ENCODE measurements at places on chromosomes 2 and 18.
A peak's percentile ranks its signal among the peaks of the same experiment; 100 is the strongest.

GRCh38 chr2:95359501-95359930 is 43.0 kb upstream of the FAHD2A start:
- no peak for DNase-seq

DNA sequence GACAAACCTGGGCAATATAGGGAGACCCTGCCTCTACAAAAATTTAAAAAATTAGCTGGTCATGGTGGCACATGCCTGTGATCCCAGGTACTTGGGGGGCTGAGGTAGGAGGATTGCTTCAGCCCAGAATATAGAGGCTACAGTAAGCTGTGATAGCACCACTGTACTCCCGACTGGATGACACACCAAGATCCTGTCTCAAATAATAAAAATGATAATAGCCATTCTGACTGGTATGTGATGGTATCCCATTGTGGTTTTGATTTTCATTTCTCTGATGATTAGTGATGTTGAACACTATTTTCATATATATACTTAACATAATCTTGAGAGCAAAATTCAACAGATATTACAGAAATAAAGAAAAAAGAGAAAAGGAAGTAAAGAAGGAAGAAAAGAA is 1491.0 kb upstream of the PIK3C3 start:
- DNase-seq, result no peak

DNA sequence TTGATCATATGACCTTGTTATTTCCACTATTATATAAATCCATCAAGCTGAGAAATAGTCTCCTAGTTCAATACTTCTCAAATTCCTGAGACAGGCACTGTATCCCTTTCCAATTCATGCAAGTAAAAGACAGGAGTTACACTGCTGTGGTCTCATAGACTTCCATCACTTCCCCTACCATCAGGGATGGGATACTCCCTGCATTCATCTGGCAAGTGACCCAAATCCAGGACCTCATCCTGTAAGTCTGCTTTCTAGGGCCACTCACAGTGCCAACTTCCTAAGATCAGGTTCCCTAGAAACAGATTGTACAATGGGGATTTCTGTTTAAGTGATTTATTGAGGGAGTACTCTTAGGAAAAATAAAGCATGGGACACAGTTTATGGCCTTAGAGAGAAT is 424.0 kb upstream of the CDH7 start:
- DNase-seq, result no peak

- no peak for DNase-seq
These were observed 32.1 kb downstream of the HJURP start for GRCh38 chr2:233822101-233822771.

- DNase-seq, result no peak
These were observed 535.7 kb upstream of the SLC39A10 start for GRCh38 chr2:195121341-195121740.

DNA sequence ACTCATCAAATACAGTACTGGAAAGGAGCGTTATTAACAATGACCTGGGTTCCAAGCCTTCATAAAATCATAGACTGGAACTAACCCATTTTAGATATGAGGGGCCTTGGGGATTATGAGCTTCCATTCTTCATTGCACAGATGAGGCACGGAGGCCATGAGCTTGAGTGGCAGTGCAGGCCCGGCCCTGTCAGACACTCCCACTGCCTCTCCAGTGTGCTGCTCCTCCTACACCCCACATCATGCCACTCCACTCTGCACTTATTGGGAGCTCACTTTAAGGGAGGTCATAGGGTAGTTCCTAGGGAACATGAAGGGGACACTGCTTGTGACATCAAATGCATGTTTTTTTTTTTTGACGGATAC is 77.9 kb downstream of the TSN start:
- DNase-seq, result no peak

DNA sequence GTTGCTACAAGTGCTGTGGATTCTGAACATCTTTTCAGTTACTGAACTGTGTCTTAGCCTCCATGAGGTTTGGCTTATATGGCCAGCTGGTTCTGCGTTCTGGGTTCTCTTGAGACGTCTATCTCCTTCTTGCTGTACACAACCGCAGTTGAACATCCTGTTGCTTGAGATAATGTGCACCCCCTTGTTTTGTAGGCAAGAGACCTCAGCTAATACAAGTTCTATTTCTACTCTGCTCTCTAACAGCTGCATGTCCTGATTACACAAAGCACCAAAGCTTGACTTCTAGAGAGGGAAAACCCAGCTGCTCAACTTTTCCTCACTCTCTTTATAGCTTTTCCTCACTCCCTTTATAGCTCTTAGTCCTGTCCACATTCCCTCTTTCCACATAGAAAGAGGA is 176.0 kb downstream of the LTBP1 start:
- no peak for DNase-seq

GRCh38 chr18:48321121-48321520 is 88.1 kb downstream of the ZBTB7C start:
- no peak for DNase-seq

DNA sequence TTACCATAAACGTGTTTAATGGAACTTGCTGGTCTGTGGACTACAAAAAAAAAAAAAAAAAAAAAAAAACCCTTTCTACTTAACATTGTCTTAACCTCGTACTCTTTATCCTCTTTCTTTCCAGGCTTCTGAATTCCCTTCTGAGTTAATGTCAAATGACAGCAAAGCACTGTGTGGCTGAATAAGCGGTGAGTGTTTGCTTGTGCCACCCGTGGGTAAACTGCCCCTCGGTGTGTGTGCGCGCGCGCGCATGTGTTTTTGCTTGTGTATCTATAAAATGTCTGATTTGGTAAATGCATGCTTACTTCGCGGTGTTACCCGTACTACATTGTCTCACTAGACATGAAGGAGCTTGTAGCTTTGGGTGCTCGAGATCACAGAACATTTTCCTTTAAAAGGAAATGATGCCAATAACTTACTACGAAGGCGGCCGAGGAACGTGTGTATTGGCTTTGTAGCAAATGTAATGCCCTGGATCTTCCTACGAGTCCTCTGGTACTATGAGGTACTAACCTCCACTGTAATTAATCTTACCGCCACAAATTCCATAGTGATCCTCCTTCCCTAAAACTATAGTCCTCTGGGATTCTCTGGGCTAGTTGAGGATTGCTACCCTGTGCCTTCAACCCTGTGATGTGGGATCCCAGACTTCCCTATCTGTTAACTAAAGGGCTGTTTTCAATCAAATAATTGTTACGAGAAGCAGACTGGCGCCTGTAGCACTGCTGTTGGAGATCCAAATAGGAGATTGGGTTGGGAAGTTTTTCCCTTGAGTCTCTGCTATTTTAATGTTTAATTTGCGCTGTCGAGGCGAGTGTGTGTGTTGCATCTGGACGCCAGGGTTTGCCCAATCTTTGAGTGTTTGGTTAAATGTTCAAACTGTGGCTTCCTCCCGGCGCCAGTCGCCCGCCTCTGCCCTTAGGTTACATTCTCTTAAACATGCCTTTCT is 1.1 kb downstream of the ID2 start:
- peak; percentile 85 for DNase-seq

DNA sequence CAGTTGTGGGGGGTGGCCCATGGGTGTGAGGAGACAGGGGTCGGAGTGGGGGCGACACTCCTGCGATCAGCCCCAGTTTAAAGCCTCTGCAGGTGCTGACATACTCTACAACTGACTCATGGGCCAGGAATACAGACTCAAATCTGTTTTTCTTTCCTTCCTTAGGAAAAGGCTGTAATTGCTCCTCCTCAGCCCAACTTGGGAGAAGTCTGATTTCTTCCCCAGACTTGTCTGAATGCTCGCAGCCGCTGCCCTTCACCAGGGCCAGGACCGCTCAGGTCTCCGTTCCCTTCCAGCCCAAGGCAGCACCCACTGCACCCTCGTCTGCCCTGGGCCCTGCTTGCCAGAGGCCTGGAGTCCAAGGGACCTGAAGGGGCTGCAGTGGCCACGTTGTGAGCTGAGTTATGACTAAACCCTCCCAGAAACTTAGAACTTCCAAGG is 41.3 kb downstream of the RHOB start:
- DNase-seq, result no peak

GRCh38 chr18:629269-630150 is 27.9 kb upstream of the TYMS start:
- no peak for DNase-seq

DNA sequence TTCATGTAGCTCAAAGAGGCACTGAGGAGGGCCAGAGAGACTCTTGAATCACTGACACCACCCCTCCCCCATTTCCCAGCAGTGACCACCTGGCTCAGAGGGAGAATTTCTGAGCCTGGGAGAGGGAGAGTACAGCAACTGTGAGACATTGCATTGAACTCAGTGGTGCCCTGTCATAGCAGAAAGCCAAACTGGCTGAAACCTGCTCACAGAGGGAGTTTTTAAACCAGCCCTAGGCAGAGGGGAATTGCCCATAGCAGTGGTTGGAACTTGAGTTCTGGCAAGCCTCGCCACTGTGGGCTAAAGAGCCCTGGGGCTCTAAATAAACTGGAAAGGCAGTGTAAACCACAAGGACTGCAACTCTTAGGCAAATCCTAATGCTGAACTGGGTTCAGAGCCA is 243.1 kb downstream of the ADCYAP1 start:
- DNase-seq, result no peak

Measured in adipocyte (in vitro differentiated cells).